Activated T-helper 1 cell treated with anti-CD3 and anti-CD28 coated beads, Interleukin-2, amount 50 U/mL, for 16 hours (primary cell): ENCODE measurements at places on chromosomes 2 and 18.

- DNase-seq = peak; percentile 26
Observed at GRCh38 chr2:28956415-28956826, 24.7 kb upstream of the TOGARAM2 start.

DNA sequence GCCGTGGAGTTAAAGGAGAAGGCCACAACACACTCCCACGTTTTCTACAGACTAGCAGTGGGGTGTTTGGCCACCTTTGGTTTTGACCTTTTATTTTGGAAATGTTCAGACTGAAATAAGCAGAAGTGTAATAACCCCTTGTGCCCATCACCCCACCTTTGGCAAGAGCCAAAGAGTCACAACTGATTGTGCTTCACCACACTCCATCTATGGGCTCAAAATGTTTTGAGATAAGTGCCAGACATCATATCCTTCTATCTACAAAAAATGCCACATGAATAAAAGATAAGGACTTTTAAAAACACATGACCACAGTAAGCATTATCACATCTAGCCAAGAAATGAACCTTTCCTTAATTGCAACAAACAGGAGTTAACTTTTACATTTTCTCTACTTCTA lies 9.9 kb upstream of the GPR35 start:
- no peak for DNase-seq

DNA sequence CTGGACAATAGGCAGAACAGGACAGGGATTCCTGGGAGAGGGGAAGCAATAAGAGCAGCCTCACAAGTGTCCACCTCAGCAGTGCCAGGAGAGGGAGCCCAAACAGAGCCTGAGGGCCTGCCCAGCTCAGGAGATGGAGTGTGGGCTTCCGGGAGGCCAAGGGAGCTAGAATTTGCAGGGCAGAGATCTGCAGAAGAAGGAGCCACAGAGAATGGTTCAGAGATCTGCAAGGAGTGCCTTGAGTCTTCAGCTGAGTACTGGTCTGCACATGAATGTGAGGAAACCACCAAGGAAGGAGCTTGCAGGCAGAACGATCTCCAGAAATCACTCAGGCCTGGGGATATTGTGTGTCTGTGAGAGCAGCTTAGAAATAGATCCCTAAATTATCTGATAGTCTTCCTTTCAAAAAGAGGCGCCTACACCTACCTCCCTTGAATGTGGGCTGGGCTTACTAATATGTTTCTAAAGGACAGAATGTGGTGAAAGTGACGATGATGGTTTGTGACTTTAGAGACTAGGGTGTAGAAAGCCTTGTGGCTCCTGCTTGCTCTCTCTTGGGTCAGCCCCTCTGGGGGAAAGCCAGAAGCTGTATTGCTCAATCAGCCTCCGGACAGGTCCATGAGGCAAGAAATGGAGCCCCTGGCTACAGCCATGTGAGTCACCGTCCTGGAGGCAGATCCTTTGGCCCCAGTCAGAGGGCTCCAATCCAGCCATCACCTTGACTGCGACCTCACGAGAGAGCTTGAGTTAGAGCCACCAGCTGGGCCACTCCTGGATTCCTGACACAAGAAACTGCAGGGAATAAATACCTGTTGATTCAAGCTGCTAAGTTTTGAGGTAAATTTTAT lies 7.6 kb upstream of the LPIN1 start:
- DNase-seq = no peak

- DNase-seq = no peak
Observed at GRCh38 chr2:235827585-235827992, 333.7 kb downstream of the AGAP1 start.

DNA sequence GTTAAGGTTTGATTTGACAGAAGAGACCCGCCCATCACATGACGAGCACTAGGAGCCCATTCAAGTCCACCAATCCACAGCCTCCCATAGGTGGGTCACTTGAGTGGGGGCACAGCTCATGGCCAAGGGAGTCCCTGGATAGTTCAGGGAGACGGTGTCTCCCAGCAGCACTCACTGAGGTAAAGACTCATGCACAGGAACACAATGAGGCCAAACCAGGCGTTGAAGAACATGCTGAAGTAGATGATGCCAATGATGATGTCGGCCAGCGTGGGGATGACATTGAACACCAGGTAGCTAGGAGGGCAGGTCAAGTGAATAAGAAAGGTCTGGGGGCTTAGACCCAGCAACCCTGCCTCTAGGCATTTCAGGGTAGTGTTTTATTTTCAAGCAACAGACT lies 4.0 kb downstream of the ABCB6 start:
- no peak for DNase-seq
